Nasal cavity respiratory epithelium epithelial cell of viscerocranial mucosa (primary cell): ENCODE measurements at places on chromosomes 6 and 20. TPM values are rescaled to one million over a fixed set of nuclear protein-coding genes. Genes with fewer than 3 reads are reported as not detected.

Gene PSMA7
- total RNA-seq, result 358 and 369 TPM in 2 replicates

Gene ZC3H12D
- total RNA-seq, result 0.07 TPM in 1 of 2 replicates, not detected in the other

Gene BIRC7
- not detected in 2 replicates for total RNA-seq

Gene RAMACL
- 0.68 and 2.6 TPM in 2 replicates for total RNA-seq

Gene HLA-DMB
- 0.71 TPM in 1 of 2 replicates, not detected in the other for total RNA-seq

Gene SCUBE3
- not detected in 2 replicates for total RNA-seq

Gene SLC17A9
- total RNA-seq, result 0.28 TPM in 1 of 2 replicates, not detected in the other

Gene BPIFB1
- total RNA-seq, result 3.3 TPM in 1 of 2 replicates, not detected in the other

Gene LST1
- total RNA-seq, result not detected in 2 replicates

Gene TNFAIP3
- 39.6 and 84.8 TPM in 2 replicates for total RNA-seq

Gene DDO
- total RNA-seq, result 0.07 TPM in 1 of 2 replicates, not detected in the other

Gene OXT
- total RNA-seq, result not detected in 2 replicates

Gene CLIC5
- 0.07 TPM in 1 of 2 replicates, not detected in the other for total RNA-seq

Gene CDH4
- total RNA-seq, result 8.9 and 20.5 TPM in 2 replicates

Gene TNF
- under 0.01 and 0.07 TPM in 2 replicates for total RNA-seq

Gene GTSF1L
- total RNA-seq, result not detected in 2 replicates

Gene PTK7
- total RNA-seq, result 68.4 and 143 TPM in 2 replicates

Gene OR2J3
- total RNA-seq, result not detected in 2 replicates

Gene TUBB2B
- total RNA-seq, result under 0.01 and 1.4 TPM in 2 replicates

Gene SOX12
- 2.1 and 4.2 TPM in 2 replicates for total RNA-seq

Gene GPSM3
- total RNA-seq, result 0.71 and 1.0 TPM in 2 replicates

Gene GRM1
- total RNA-seq, result under 0.01 TPM in 1 of 2 replicates, not detected in the other

Gene BMP2
- 12.0 and 14.4 TPM in 2 replicates for total RNA-seq

Gene FERMT1
- total RNA-seq, result 53.0 and 80.4 TPM in 2 replicates

Gene MDFI
- total RNA-seq, result 67.1 and 69.4 TPM in 2 replicates

Gene OLIG3
- total RNA-seq, result not detected in 2 replicates

Gene SDC4
- 193 and 303 TPM in 2 replicates for total RNA-seq

Gene OR2B2
- total RNA-seq, result not detected in 2 replicates

Gene HSPA1A
- total RNA-seq, result 29.7 and 211 TPM in 2 replicates

Gene OR2J1
- total RNA-seq, result not detected in 2 replicates

Gene SYCP2
- total RNA-seq, result under 0.01 and 0.43 TPM in 2 replicates
